ENCODE measurements at places on chromosomes 3 and 15. TPM values are rescaled to one million over a fixed set of nuclear protein-coding genes. Genes with fewer than 3 reads are reported as not detected.

Gene GOLGA8J
- total RNA-seq: 0.41 TPM

Gene IL17RB
- total RNA-seq: 0.47 TPM

Gene PPP1R14D
- not detected for total RNA-seq

Gene NR2F2
- 12.8 TPM for total RNA-seq

Gene NDUFB5
- 365 TPM for total RNA-seq

Gene DNAH1
- 2.2 TPM for total RNA-seq

Gene CHST13
- total RNA-seq: 0.11 TPM

Gene SLCO2A1
- 18.0 TPM for total RNA-seq

Gene MLF1
- total RNA-seq: 200 TPM

Gene ZBBX
- not detected for total RNA-seq

Gene EXD1
- total RNA-seq: not detected

Gene IQCF5
- not detected for total RNA-seq

Gene NOP10
- 140 TPM for total RNA-seq

Gene ZNF280D
- total RNA-seq: 22.0 TPM

All from left ventricle myocardium inferior (tissue), 1 donor.